Activated naive CD8-positive, alpha-beta T cell treated with anti-CD3 and anti-CD28 coated beads, Interleukin-2, amount 50 U/mL, for 16 hours (primary cell): ENCODE measurements at places on chromosomes 3 and 15.

DNA sequence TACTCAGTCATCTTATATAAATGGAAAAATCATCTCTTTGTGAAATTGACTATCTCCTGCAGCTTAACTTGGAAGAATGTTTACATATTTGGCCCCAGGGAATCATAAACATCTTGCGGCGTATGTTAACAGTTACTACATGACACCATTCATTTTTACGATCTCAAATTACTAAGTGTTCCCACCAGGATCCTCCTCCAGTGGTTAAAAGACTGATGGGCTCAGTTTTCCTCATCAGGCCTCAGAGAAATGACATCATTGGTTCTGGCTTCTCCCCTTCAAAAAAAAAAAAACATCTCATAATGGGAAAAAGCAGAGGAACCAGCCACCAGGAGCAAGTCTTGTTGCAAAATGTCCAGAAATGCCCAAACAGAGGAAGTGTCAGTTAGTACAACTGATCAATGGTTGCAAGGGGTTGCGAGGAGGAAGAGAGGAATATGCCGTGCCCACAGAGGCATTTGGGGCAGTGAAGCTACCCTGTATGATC lies 70.5 kb upstream of the LIPC start:
- no peak for DNase-seq

- DNase-seq: no peak
Observed at GRCh38 chr3:28114893-28115292, 126.5 kb upstream of the CMC1 start.

DNA sequence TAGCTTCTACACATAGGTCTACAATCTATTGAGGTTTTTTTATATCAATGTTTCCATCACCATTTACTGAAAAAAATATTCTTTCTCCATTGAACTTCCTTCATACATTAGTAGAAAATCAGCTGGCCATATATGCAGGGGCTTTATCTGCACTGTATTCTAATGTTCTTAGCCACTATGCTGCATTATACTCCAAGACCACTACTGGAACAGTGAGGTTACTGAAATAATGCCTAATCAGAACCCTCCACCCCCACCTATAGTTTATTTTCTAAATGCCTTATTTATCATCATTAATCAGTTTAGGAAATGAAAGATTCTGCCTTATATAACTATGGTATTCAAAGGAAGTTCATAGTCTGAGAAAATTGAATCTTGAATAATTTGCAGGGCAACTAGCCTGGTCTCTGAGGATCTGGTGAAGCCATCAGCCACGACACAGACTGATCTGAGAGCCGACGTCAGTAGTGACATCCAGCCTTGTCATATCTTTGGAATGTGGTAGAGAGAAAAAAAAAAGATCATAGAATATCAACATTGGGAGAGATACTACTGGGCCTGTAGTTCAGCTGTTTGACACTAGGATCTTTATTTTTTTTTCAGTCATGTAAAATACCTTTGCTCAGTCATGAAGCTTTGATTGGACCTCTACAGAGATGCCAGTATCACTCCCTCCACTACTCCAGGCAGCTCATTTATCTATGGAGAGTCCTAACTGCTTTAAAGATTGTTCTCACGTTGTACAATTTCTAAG lies 66.6 kb downstream of the P3H2 start:
- no peak for DNase-seq

DNA sequence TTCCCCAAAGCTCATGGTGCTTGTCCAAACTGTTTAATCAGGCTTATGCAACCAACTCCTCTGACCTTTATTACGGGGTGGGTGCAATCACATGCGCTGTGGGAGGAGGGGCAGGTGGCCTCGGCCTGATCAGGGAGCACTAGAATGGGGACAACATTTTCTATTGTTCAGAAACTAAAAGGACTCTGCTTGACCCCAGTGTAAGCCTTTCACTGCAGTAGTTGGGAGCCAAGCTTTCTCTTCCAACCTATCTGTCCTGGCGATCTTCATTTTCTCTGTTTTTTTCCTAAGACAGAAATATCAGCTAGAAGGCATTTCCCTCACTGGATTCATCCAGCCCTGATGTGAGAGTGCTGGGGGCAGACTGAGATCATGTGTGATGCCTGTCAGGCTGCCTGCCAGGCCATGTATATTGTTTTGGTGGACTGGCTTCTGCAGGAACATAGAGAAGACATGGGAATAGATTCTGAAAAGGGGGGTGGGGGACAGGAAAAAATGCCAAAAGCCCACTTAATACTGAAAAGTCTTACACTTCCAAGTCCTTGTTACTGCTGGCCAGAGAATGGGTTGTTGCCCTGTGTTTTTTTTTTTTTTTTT lies 627.0 kb upstream of the TBL1XR1 start:
- no peak for DNase-seq

GRCh38 chr3:10432156-10432845 lies 73.1 kb downstream of the ATP2B2 start:
- no peak for DNase-seq
